Stimulated activated CD8-positive, alpha-beta memory T cell treated with anti-CD3 and anti-CD28 coated beads, Interleukin-7, amount 100 ng/mL, for 24 hours (primary cell): ENCODE measurements at places on chromosomes 7 and 10.

GRCh38 chr10:92751534-92751811 is 61.7 kb downstream of the HHEX start:
- no peak for DNase-seq

DNA sequence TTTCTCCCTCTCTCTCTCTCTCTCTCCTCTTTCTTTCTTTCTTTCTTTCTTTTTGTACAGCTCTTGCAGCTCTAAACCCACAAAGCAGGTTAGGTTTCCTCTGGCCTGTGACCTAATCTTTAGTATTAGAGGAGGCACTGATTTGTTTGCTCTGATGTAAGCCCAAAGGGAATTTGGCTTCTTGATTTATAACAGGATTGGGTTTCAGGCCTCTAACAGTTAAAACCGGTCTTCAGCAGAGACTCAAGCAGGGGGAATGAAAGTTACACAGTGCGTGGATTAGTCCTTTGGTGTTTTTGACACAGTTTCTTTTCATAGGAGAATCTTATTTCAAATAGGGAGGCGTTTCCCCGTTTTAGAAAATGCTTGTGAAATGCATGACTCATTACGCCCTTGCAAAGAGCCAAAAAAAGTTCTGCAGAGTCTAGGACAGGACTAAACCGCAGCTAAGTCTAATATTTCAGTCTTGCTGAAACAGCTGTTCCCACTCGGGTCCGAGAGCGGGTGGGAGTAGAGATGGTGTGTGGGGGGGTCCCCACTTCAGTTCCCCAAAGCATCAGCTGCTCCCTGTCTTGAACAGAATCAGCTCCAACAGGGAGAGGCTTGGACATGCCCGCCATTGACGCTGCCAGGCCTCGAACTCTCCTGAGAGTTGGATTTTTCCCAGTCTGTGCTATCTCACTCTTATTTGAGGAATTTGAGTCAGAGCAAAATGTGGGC is 296.5 kb upstream of the PITRM1 start:
- DNase-seq = no peak

DNA sequence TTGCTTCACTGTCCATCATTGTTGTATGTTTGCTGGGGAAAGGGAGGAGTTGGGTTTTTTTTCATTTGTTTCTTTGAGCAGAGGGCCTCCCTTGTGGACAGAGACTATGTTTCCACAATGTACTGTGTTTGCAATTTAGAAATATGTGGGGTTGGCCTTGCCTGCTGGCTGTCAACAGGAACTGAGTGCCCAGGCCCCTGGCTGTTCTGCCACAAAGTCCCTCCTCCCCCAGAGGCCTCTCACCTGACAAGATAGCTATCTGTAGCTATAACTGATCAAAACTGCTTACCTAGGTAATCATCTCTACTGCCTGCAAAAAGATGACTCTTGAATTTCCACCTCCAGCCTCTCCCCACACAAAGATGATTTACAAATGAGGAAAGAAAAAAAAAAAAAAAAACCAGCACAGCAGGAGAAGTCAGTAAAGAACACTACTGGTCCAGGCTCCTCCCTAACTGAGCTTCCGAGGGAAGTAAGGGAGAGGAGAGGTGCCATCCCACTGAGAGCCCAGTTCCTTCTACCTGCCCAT is 121.8 kb downstream of the SGMS1 start:
- no peak for DNase-seq

DNA sequence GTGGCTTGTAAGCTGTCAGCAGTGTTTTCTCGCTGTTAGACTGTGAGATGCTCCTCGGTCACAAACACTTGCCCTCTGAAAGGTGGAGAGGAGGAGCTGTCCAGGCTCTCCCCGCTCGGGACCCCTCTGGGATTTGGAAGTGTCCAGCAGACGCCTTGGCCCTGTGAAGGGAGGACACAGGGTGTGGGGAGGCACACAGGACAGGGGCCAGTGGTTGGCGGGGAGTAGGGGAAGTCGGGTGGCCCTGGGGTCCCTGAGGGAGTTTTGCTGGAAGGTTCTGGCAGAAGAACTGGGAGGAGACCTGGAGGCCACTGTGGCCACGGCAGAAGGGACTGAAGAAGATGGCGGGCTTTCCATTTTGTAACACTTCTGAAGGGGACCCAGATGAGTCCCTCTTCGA is 47.2 kb upstream of the DPYSL4 start:
- DNase-seq = no peak

DNA sequence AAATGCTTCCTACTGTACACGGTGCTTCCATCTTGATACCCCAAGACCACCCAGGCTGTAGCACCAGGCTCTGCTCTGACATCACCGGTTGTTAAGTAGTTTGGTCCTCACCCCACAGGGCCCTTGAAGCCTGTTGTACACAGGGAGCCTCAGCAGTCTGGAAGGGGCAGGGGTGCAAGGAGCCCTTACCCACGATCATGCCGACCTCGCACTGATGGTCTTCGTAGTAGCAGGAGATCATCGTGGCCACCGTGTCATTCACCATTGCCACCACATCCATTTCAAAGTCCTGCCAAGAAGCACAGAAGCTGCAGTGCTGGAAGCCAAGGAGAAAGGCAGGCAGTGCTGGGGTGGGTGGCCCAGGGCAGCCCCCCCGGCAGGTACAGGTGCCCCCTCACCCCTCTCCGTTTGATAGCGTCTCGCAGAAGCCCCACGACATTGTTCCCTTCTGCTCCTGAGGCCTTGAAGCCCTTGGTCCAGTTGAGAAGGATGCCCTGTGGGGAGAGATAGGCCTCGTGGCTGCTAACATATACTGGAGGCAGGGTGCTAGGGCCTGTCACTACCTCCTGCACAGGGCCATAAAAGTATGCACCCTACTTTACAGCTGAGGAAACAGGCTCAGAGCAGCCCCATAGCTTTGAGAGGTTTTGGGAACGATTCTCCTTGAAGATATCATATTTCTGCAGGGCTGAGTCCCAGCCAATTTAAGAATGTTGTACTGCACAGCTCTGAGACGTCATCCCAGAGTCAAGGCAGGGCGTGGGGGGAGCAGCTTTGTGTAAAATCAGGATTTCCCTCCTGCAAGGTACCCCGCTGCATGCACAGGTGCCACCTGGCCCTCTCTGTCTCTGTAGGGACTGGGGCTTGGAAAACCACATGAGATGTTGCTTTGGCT is 8.7 kb upstream of the MYL7 start:
- no peak for DNase-seq

DNA sequence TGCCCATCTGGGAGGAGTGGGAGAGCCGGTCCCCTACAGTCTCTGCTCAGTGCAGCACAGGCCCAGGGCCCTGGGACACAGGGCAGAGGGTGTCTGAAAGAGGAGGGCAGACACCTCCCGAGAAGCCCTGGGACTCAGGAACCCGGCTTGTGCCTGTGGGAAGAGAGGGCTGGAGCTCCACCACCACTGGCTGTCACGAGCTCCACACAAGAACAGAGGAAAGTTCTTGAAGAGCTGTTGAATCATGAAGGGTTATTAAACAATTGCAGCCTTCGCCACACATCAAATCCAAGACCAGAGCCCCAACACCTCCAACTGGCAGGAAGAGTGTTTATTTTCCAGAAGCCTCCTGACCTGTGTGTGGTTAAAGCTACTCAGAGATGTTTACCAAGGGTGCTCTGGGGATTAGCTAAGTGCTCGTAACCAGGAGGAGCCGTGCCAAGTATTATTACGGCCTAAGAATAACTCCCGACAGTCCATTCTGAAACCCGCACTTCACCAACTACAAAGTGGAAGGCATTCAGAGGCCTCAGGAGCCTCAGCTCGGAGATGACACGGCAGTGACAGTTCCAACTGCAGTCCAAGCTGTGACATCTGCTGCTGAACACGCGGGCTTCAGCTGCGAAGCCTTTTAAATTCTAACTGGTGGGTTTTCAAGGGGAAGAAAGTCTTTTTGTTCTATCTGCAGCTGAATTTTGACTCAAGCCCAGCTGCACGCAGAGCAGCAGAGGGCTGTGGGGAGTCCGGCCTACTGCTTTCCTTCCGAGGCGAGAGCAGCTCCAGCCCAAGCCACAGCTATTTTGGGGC is 75.1 kb downstream of the MAD1L1 start:
- no peak for DNase-seq

- no peak for DNase-seq
These were observed 184.6 kb downstream of the SEC23IP start for GRCh38 chr10:120076996-120077706.

DNA sequence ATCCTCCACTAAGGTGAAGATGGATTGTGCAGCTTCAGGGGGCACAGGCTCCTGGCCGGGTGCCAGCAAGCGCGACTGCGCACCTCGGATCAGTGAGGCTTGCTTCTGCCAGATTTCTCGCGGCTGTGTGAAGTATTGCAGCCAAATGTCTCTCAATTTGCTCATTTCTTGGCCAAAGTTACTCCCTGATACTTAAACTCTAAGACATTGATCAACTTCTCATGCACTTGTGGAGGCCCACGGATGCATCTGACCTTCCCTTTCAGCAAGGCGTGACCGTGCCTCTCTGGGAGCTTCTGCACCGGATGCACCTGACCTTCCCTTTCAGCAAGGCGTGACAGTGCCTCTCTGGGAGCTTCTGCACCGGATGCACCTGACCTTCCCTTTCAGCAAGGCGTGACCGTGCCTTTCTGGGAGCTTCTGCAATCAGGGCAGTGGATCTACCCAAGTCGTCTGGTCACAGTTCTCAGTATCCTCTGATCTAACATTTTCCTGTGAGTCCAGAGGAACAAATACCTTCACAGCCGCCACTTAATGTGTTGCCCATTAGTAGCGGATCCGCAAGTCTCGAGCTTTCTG is 248.3 kb downstream of the ADARB2 start:
- DNase-seq = no peak

- no peak for DNase-seq
These were observed 1.6 kb downstream of the AIFM2 start for GRCh38 chr10:70130878-70131559.

DNA sequence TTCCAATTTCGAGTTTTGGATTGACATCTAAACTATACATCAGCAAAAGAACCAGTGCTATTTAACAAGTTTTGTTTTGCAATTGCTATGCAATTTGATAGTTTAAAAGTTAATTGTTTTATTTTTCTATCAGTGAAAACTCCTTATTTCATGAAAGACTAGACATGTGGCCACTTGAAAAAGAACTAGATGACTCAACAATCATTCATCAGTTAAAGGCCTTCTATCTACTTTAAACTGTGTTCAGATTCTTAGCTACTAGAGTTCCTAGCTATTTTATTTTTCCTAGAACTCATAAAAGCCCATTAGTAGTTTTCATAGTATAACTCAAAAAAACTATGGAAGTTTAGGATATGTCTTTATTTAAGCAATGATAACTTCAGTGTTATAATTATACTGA is 104.6 kb upstream of the LSM8 start:
- DNase-seq = no peak
